Stimulated activated CD4-positive, alpha-beta T cell treated with anti-CD3 and anti-CD28 coated beads, TNF-alpha, amount 100 ng/mL, for 1 hour (primary cell): ENCODE measurements at places on chromosomes 2 and 18.
A peak's percentile ranks its signal among the peaks of the same experiment; 100 is the strongest.

GRCh38 chr18:66119347-66119746 is 368.5 kb downstream of the CDH7 start:
- no peak for DNase-seq

GRCh38 chr18:2906704-2907549 is 60.1 kb downstream of the EMILIN2 start:
- peak; percentile 30 for DNase-seq

- DNase-seq = no peak
Observed at GRCh38 chr2:109117780-109118179, 11.2 kb upstream of the SH3RF3 start.

DNA sequence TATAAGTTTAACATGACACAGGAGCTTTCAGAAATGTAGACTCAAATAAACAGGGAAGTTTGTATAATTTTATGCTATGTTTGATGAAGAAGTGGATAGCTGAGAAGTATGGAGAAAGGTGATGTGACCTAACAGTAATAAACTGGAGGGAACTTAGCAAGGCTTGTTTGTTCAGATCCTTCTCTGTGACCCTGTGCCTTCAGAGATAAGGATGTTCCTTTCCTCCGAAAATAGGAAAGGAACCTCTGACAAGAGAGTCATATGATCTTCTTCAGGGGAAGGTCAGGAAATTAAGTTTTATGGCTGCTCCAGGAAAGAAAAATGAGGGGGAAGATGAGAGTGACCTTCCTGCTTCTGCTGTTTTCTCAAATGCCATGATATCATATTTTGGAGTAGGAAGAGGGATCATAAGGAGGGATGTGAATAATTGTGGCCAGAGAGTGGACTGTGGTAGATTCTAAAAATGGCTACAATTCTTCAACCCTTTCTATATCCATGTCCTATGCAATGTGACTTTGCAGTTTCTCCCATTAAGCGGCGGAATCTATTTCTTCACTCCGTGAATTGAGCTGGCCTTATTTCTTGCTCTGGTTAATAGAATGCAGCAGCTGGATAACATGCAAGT is 8.5 kb upstream of the C2orf69 start:
- DNase-seq = no peak

DNA sequence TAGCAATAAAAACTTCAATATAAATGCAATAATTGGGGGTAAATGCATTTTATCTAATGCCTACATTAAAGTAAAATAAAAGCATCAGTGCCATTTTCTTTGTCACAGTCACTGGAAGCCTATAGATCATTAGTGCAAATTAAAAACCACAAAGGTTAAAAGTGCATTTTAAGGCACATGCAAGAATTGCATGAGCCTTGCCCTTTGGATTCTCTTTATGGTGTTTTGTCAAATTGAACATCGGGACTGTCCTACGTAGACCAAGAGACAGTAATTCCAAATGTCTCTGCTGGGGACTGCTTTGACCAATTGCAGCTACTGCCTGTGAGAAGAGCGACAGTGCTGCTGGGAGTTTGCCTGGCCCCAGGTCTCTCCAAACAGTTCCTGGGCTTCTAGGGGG is 130.3 kb upstream of the SATB2 start:
- no peak for DNase-seq

- no peak for DNase-seq
Observed at GRCh38 chr2:69226903-69227302, 160.1 kb downstream of the GFPT1 start.

- no peak for DNase-seq
Observed at GRCh38 chr2:215728504-215729065, 284.8 kb downstream of the MREG start.

DNA sequence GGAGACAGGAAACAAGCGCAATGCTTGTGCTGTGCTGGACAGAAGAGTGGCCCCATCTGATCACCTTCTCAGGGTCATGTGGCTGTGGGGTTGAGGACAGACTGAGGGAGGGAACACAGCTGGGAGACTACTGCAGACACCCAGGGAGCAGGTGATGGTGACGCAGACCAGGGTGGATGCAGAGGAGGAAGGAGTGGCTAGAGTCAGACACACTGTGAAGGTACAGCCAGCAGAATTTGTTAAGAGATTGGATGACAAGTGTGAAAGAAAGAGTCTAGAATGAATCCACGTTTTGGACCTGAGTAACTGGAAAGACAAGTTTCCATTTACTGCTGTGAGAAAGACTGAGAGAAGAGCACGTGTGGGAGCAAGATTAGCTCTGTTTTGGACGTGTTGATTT is 15.9 kb upstream of the POMC start:
- DNase-seq = no peak

DNA sequence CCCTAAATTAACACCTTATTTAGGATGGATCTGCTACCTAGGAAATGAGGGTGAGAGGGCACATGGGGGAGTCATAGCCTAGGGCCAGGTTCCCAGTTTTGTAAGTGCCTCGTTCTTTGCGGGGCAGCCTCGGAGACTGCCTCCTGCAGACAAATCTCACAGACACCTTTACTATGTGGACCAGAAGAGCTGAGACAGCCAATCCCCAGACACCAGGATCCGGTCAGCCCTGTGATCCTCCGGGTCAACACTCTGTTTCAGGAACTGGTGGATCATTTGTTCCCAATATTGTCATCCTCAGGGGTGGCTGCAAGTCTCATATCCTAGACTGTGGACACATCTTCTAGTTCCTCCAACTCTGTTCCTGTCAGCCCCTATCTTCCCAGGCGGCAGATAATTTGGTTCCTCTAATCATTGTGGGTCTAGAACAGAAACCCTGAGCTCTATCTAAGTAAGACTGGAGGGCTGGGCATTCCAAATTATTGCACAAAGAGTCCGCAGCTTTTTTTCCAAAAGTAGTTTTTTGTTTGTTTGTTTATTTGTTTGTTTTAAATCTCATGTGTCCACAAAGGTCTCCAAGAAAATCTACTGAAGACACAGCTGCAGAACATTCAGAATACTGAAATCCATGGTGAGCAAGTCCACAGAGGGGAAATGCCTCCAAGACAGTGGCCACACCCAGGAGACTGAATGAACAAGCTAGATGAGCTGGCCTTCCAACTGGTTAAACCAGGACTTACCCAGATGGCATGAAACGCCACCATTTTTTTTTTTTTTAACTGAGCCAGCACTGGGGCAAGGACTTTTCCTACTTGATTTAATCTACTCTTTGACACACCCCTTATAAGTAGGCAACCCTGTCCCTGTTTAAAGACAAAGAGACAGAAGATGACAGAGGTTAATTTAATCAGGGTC is 6.2 kb upstream of the GDF7 start:
- DNase-seq = no peak

GRCh38 chr18:23617412-23618014 is 31.2 kb upstream of the NPC1 start:
- no peak for DNase-seq

- DNase-seq = no peak
Observed at GRCh38 chr18:50820901-50821520, 1.2 kb upstream of the MRO start.

- DNase-seq = no peak
Observed at GRCh38 chr2:239008677-239009588, 161.0 kb downstream of the TWIST2 start.

DNA sequence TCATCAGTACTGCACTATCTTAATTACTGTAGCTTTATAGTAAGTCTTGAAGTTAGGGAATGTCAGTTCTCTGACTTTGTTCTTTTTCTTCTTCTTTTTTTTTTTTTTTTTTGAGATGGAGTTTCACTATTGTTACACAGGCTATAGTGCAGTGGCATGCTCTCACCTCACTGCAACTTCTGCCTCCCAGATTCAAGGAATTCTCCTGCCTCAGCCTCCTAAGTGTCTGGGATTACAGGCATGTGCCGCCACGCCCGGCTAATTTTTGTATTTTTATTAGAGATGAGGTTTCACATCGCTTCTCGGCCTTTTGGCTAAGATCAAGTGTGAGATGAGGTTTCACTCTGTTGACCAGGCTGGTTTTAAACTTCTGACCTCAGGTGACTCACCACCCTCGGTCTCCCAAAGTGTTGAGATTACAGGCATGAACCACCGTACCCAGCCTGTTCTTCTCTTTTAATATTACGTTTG is 41.9 kb upstream of the TANC1 start:
- DNase-seq = no peak

GRCh38 chr2:147524912-147525311 is 319.9 kb upstream of the ACVR2A start:
- DNase-seq = no peak

DNA sequence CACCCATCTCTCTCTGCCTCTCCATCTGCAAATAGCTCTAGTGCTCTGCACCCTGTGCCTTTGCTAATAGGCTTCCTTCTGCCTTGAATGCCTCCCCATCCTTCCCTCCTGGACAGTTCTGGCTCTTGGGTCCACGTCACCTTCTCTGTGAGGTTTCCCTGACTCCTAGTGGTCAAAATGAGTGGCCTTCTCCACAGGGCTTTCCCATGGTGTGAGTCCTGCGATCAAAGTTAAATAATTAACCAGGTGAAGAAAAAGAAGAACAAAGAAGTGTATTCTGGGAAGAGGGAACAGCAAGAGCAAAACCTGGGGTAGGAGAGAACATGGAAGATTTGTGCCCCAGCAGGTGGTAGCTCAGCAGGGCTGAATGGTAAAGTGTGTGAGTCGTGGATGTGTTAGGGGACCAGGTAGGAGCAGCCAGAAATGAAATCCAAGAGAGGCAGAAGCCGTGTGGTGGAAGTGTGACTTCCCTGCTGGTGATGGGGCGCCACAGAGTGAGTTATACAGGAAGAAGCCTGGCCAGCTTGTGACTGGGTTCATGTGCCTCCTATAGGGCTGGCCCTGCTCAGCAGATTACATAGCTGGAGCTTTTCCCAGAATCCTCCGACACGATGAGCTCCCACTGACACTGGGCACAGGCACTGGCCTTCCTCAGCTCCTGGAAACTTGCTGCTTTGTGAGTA is 93.8 kb upstream of the LDAH start:
- DNase-seq = no peak

DNA sequence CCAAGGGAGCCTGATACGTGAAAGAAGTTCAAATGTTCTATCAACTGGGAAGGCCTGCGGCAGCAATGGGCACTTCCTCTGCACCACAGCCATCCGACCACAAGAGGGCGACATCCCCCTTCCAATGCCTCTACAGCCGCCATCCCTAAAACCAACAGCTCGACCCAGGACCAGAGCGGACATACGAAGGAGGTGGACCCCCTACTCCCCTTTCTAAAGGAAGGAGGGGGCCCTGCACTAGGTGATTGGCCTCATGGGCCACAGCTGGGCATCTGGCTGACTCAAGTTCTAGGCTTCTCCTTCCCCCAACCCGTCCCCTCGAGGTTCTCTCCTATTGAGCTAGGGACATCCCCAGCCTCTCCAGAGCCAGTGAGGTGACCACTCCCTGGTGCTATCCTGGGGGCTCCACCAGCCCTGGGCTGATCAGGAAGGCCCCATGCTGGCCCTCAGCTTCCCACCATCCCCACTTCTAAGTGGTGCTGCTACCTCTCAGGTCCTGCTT is 217.2 kb downstream of the TNS1 start:
- DNase-seq = peak; percentile 70

- DNase-seq = no peak
Observed at GRCh38 chr2:65351234-65351947, 81.0 kb downstream of the SPRED2 start.

GRCh38 chr2:143705108-143705707 is 576.0 kb downstream of the ARHGAP15 start:
- DNase-seq = no peak

DNA sequence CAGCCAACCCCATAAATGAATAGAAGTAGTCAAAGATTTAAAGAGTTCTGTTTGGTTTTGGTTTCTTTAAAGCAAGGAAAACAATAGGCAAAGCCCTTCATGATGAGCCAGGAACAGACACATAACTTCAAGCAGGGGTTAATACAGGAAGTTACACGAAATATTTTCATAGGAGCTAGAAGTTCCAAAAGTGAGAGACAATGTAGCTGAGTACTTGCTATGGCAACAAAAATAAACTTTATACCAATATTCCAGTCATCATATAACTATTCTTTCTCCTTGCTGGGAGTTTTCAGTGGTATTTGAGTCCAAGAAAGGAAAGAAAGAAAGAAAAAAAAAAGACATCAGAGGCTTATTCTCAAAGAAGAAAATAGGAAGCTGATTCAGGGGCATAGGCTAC is 56.2 kb downstream of the COBLL1 start:
- no peak for DNase-seq

- DNase-seq = peak; percentile 31
Observed at GRCh38 chr18:9475643-9476591, 604 bp downstream of the RALBP1 start.

GRCh38 chr18:48345596-48345995 is 63.6 kb downstream of the ZBTB7C start:
- DNase-seq = no peak

- DNase-seq = no peak
Observed at GRCh38 chr2:30078521-30078920, 68.3 kb upstream of the YPEL5 start.

GRCh38 chr2:3751251-3751650 is 47.9 kb downstream of the DCDC2C start:
- no peak for DNase-seq

GRCh38 chr18:76443519-76444445 is 51.3 kb downstream of the ZNF516 start:
- DNase-seq = no peak

DNA sequence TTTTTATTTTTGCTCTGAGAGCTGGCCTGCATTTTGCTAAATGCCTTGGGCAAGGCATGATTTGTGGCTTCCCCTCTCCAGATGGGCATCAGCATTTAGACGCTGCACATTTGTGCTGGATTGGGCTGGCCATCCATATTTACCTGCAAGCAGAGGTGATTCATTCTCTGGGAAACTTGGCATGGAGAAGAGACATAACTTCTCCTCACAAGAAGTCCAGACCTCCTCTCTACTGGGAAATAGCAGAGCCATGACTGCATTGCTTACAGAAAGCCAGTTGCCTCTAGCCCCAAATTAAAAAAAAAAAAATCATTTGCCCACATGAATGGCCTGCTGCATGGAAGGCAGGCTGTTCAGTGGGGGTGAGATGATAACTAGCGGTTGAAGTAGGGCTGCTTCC is 120.1 kb downstream of the ACTR3 start:
- no peak for DNase-seq

- no peak for DNase-seq
Observed at GRCh38 chr2:28387082-28387960, 5.3 kb upstream of the FOSL2 start.

- DNase-seq = no peak
Observed at GRCh38 chr2:31075431-31075830, 62.8 kb downstream of the GALNT14 start.

DNA sequence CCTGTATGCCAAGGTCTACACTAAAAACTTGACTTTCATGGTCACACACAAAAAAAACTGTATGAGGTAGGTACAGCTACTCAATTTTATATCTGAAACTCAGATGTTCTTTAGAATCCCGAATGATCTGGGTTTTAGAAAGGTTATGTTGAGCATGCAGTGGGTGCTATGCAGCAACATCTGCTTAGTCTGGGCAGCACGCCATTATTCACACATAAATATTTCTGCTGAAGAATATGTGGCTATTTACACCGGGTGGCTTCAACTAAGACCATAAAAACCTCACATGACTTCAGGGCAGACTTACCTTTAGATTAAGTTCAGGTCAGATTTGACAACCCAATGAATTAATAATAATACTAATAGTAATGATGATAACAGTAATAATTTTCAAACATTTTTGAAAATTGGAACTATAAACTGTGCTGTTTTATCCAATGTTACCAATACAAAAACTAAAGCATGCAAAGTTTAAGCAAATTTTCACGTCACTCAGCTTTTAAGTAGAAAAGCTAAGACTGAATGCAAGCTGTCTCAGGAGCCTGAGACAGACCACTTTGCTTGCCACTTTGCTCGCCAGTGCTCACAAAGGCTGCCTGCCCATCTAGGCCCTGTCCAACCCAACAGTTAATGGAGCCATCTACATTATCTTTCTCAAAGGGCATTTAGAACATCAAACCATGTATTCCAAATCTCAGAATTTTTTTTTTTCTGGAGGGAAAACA is 292.0 kb downstream of the CNTNAP5 start:
- no peak for DNase-seq

- DNase-seq = no peak
Observed at GRCh38 chr2:33411765-33412164, 64.7 kb upstream of the RASGRP3 start.
